Fibroblast of villous mesenchyme (primary cell): ENCODE measurements at places on chromosomes 16 and 17. TPM values are rescaled to one million over a fixed set of nuclear protein-coding genes. Genes with fewer than 3 reads are reported as not detected.

MYH3 gene
- total RNA-seq, result 0.43 and 0.97 TPM in 2 replicates

PRAC2 gene
- not detected in 2 replicates for total RNA-seq

KRT40 gene
- not detected in 2 replicates for total RNA-seq

CD68 gene
- 9.1 and 9.7 TPM in 2 replicates for total RNA-seq

CHST5 gene
- total RNA-seq, result under 0.01 TPM in 1 of 2 replicates, not detected in the other

NLK gene
- 17.7 and 33.7 TPM in 2 replicates for total RNA-seq

KCTD13 gene
- 8.2 and 10.0 TPM in 2 replicates for total RNA-seq

MYH10 gene
- total RNA-seq, result 94.1 and 99.2 TPM in 2 replicates

KRTAP4-3 gene
- total RNA-seq, result not detected in 2 replicates

CYGB gene
- 11.7 and 14.2 TPM in 2 replicates for total RNA-seq

TMEM107 gene
- total RNA-seq, result 15.5 and 23.7 TPM in 2 replicates

ITGAD gene
- not detected in 2 replicates for total RNA-seq

C17orf67 gene
- 0.64 and 0.86 TPM in 2 replicates for total RNA-seq

PRR14 gene
- 5.2 and 5.6 TPM in 2 replicates for total RNA-seq

MSLN gene
- total RNA-seq, result 0.32 and 0.86 TPM in 2 replicates

STH gene
- total RNA-seq, result not detected in 2 replicates

TTLL6 gene
- total RNA-seq, result under 0.01 TPM in 2 replicates

CD300H gene
- not detected in 2 replicates for total RNA-seq

NPB gene
- total RNA-seq, result 0.43 and 0.64 TPM in 2 replicates
